H9 (cell line): ENCODE measurements at places on chromosomes 12 and 14. TPM values are rescaled to one million over a fixed set of nuclear protein-coding genes. Genes with fewer than 3 reads are reported as not detected.

TEX22 gene
- 0.50 and 0.83 TPM in 2 replicates for total RNA-seq

NEUROD4 gene
- not detected in 2 replicates for total RNA-seq

RIPK3 gene
- total RNA-seq = 0.35 TPM in 1 of 2 replicates, not detected in the other

TMEM63C gene
- 1.7 and 2.2 TPM in 2 replicates for total RNA-seq

GLIPR1L1 gene
- total RNA-seq = 1.9 and 3.2 TPM in 2 replicates

USP44 gene
- total RNA-seq = 181 and 185 TPM in 2 replicates

OAS2 gene
- total RNA-seq = not detected in 2 replicates

USP30 gene
- 6.3 and 7.8 TPM in 2 replicates for total RNA-seq

GALNT8 gene
- total RNA-seq = 5.4 and 5.9 TPM in 2 replicates

SIRT4 gene
- total RNA-seq = 1.4 and 2.1 TPM in 2 replicates

LYSET gene
- 22.3 and 26.1 TPM in 2 replicates for total RNA-seq

BHLHE41 gene
- 0.33 and 0.90 TPM in 2 replicates for total RNA-seq

NOC4L gene
- total RNA-seq = 36.5 and 36.9 TPM in 2 replicates
